T follicular helper cell (primary cell): ENCODE measurements at places on chromosomes 5 and 9.

GRCh38 chr5:67353500-67354450, 157.2 kb upstream of the CD180 start:
- DNase-seq = no peak

- DNase-seq = no peak
These were observed 450.4 kb upstream of the CHD1 start for GRCh38 chr5:99379187-99379586.

DNA sequence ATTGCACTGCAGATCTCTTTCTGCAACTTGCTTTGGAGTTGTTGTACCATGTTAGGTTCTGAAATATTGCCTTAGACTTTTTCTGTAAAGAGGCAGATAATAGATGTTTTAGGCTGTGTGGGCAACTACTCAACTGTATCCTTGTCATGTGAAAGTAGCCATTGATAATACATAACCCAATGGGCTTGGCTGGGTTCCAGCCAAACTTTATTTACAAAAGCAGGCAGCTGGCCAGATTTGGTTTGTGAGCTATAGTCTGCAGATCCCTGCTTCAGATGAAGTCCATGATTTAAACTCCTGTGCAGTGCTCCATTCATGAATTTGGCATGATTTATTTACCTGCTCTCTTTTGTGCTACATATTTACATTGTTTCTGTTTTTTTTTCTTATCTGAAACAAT, 300.4 kb downstream of the IRX2 start:
- DNase-seq = no peak

DNA sequence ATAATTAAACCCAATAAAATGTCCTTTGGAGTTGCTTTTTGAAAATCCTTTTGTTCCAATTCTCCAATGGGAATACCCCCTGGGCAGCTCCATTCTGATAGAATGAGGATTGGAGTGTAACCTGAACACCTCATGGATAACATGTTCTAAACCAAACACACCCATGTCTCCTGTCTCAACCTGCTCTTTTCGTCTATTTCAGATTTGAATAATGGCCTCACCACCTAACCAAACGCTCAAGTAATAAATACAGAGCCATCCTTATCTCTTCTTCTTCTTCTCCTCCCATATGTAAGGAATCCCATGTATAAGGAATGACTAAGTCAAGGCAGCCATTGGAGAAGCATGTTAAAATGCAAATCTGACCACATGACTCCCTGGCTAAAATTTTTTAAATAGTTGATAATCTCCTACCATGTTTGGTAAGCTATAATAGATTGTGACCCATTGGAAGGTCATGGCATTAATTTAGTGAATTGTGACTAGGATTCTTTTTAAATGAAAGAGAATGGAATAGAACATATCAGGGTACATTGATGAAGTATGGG, 26.0 kb downstream of the ELL2 start:
- no peak for DNase-seq

DNA sequence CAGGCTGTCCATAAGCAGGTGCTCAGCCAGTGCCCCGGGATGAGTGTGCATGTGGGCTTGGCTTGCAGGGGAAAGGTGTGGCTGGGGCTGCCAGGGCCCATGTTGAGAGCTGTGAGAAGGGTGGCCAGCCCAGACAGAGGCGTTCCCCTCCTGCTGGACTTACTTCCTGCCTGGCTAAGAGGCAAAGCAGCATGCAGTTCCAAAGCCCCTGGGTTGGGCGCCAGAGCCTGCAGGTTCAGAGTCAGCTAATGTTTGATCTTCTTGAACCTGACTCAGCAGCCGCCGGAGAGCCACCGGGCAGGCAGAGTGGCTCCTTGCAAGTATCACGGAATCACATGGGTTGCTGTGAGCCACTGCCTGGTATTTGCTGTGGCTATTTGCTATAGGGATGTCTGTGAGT, 168.4 kb upstream of the MAP1B start:
- DNase-seq = no peak

- no peak for DNase-seq
These were observed 138.9 kb downstream of the KCNN2 start for GRCh38 chr5:114500756-114501155.

GRCh38 chr5:154211641-154212390, 21.3 kb downstream of the GALNT10 start:
- no peak for DNase-seq

DNA sequence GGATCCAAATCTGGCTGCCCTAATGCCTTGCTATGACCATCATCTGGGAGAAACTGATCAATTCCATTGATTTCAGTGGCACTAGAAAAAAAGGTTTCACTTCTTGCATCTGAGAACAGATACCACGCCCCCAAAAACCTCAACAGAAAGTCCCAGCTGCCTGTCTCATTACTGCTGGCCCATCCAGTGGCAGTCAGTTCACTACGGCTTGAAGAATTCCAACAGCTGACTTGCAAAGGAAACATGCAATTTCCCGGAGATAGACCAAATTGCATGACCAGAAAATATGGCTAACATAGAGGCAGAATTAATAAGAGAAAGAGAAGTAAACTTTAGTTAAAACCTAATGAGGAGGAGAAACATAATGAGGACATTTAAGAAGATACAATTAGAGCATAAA, 48.6 kb downstream of the UGCG start:
- no peak for DNase-seq

GRCh38 chr5:153601377-153601776, 110.9 kb downstream of the GRIA1 start:
- no peak for DNase-seq

- no peak for DNase-seq
These were observed 20.0 kb downstream of the FYB1 start for GRCh38 chr5:39199335-39199734.

GRCh38 chr9:95762322-95762721, 113.2 kb upstream of the ERCC6L2 start:
- no peak for DNase-seq

DNA sequence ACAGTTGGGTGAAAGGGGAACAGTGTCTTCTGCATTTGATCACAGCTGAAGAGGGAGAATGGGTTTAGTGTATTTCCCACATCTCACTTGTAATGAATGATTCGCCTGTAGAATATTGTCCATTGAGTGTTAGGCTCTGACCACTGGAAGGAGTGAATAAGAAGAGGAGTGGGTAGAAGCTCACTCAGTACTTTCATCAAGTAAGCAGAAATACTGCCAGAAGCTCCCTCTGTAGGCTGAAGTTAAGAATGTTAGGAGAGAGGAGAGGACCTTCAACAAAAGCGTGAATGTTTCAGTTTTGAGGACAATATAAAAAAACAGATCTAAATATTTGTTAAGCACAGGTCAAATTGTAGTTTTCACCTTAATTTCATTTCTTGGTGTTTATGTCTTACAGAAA, 27.5 kb downstream of the FSD1L start:
- no peak for DNase-seq
